GM10248 (cell line): ENCODE measurements at places on chromosomes 11 and 22.

DNA sequence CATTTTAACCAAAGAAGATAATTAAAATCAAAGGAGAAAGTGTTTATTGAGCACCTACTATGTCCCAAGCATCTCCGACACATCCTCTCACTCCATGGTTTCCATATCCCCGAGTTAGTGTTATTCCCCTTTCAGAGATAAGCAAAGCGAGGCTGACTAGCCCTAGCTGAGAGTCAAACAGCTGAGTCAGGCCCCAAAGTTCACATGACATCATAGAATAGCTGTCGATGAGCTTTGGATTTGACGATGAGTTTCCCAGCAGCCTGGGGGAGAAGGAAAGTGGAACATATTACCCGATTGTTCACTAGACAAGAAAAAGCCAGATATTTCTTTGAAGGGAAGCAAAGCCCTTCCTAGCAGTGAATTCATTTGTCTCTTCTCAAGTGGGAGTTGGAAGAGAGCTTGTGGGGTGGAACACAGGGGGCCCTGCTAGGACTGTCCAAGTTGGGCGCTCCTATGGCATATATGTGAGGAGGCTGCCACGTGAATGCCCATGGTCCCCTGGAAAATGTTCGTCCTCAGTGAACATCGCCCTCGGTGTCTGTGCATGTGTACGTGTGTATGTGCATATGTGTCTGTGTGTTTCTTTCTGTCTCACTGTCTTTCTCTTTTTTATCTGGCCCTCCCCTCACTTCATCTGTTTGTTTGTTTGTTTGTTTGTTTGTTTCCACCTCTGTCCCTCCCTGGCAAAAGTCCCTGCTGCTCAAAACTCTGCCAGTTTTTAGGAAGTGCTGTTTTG, 493 bp upstream of the CYTH4 start:
- DNase-seq, result no peak

DNA sequence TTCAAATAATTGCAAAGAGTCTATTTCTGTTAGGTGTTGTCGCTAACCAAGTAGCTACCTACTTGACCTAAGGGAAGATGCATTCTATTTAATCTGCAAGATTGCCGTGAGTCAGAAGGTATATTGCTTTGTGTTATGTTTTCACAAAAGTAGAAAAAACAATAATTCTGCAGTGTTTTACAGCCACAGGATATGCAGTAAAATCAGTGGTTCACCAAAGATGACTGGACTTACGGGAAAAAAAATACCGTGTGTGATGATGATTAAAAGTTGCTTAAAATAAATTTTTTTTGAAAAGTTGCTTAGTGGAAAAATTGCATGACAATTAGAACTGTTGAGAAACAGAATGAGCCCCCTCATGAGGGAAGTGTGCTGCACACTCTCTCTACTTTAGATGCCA, 209.1 kb downstream of the DDX10 start:
- no peak for DNase-seq

DNA sequence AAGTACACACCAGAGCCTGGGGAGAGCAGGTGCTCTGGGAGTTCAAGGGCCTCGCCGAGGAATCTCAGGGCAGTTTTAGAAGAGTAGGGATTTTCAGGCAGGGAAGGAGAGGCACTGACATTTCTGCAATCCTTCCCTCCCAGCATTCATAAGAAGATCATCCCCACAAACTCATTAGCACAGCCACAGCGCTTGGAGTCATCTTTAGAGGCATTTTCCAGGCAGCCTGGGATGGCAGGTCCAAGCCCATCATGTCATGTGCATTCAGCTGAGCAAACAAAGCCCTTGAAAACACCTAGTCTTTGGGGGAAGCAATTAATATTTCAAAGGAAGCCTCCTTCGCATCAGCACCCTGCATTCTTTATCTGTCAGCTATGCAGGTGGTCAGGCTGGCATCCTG, 43.8 kb downstream of the MAP6 start:
- no peak for DNase-seq

DNA sequence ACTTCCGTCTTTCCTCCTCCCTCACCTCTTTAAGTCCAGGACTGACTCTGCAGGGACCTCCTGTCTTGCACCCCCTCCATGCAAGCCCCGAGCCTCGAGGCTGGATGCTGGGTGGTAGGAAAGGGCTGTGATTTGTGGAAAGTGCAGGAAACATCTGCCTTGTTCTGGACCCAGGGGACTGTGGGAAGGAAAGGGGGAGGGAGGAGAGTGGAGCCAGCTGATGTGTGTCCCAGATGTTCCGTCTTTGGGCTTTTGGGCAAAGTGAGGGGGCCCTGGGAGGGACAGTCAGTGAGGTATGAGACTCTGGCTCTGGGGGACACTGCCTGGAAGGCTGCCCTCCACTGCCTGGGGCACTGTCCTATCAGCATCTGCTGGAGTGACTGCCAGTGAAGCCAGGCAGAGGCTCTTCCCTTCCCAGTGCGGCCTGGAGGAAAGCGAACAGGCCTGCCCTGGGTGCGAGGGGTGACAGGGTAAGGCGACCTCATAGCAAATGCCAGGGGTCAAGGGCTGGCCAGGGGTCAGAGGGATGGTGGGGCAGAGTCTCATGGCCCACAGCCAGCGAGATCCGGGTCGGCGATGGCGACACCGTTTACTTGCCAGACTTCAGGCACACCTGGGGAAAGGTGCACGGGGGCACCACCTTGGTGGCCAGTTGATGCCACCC, 1.7 kb downstream of the MRGPRD start:
- no peak for DNase-seq

- no peak for DNase-seq
Observed at GRCh38 chr11:128496249-128496648, 91.1 kb downstream of the ETS1 start.

DNA sequence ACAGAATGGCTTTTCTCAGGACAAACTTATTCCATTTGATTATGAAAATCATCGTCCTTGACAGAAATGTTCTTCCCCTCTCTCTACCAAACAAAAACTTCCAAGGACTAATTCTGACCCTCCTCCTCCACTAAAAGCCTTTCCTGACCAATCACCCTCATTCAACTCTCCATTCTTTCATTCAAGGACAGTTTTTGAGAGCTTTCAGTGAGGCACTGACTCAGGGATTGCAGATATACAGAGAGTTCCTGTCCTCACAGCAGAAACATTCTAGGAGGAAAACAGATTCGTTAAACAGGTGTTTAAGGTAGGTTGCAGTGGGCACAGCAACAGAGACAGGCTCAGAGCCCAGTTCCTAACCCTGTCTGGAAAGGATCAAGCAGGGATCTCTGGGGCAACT, 41.5 kb downstream of the OR4D9 start:
- no peak for DNase-seq
